ENCODE measurements at places on chromosomes 1 and 21.
A peak's percentile ranks its signal among the peaks of the same experiment; 100 is the strongest.

DNA sequence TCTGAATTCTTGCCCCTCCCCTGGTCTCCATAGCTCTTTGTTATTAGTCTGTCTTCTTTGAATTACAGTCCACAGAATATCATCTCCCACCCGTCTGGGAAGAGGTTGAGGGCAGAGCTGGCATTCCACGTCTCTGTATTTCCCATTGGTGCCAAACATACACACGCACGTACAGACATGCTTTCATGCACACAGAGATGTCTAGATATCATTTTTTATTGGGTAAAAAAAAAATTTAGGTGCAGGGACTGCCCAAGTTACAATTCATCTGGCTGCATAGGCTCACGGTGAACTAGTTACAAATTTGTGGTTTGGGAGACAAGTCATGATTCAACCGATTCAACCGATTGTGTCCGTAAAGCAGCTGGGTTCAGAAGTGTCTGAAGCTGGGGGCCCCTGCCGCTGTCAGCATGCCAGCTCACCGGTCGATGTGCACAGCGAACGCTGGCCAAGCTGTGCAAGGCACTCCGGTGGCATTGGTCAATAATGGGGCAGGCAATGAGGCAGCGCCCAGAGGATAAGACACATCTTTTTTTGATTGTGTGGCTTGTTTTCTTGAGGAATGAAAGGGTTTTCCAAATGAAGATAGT, 73.7 kb downstream of the KCNN3 start:
- no peak for DNase-seq

DNA sequence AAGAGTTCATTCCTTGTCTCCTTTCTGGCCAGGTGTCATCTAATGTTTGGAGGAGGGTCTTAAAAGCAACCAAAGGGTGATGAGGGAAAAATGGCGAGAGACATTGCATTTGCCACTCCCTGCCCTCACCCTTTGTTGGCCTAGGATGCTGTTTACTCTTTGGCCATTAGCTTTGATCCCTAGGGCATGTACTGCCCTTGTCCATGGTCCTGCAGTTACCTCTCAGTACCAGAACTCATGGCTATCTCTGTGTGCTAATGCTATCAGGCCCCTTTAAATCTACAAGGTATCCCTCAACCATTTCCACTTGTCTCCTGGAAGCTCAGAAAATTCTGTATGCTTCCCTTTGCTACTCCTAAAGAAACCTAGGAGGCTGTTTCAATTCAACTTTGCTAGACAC, 424.8 kb upstream of the PLXNA2 start:
- DNase-seq = no peak

DNA sequence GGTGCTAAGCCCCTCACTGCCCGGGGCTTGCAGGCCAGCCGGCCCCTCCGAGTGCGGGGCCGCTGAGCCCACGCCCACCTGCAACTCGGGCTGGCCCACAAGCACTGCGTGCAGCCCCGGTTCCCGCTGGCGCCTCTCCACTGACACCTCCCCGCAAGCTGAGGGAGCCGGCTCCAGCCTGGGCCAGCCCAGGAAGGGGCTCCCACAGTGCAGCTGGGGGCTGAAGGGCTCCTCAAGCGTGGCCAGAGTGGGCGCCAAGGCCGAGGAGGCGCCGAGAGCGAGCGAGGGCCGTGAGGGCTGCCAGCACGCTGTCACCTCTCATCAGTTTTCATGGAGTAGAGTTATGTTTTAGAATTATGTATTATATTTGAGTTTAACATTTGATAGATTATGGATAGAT, 176.5 kb upstream of the FAM78B start:
- no peak for DNase-seq

DNA sequence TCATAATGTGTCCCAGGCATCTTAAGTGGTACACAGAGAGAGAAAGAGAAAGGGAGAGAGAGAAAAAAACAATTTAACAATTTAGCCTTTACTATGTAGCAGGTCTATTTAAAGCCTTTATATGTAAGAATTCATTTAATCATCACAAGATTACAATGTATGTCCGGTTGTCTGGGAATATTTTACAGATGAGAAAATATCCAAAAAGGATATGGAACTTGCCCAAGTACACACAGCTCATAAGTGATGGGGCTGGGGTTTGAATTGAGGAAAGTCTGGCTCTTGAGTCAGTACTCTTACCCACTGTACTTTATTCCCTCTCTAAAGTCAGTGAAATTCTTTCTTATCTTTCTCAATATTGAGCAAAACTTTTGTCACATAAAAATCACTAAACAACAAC, 104.6 kb downstream of the LYPLAL1 start:
- no peak for DNase-seq

DNA sequence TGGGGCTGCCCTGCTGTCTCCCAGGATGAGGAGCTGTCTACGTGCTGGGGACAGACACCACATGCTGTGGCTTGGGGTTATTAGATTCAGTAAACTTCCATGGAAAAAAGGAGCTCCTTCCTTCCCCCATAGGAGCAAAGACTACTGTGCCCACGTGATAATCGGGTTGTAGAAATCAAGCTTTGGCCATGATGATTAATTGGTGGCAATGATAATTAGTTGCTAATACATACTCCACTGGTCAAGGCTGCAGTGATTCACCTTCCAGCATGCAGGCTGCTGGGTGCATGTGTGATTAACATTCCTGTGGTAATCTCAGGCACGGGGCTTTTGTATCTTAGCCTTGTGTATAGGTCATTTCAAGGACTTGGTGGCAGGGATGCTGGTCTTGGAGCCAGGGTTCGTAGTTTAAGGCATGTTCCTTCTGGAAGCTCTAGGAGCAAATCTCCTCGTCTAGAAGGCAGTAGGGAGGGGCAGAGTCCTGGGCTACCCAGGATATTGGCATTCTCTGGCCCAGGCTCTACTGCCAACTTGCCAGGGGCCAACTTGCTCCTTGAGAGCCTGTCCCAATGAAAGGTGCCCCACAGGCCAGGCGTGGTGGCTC, 41.4 kb downstream of the TMCO4 start:
- DNase-seq = peak; percentile 90

DNA sequence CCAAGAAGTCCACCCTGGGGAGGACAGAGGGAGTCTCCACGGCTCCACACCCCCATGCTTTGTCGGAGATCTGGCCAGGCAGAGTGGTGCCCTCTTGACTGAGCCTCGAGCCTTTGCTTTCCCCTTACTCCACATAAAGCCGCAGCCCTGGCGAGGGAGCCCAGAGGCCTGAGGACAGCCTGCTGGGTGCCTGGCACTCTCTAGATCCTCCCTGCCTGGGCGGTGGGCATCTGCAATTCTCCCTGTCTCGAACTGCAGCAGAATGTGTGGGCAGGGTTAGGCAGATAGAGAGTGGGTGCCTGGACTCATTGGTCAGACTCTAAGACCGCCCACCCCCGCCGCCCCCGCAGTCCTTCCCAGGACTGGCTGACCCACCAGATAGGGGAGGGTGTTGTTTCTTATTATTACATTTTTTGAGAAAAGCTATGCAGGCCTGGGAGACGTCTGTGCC, 13.9 kb downstream of the EPHX1 start:
- DNase-seq = no peak

DNA sequence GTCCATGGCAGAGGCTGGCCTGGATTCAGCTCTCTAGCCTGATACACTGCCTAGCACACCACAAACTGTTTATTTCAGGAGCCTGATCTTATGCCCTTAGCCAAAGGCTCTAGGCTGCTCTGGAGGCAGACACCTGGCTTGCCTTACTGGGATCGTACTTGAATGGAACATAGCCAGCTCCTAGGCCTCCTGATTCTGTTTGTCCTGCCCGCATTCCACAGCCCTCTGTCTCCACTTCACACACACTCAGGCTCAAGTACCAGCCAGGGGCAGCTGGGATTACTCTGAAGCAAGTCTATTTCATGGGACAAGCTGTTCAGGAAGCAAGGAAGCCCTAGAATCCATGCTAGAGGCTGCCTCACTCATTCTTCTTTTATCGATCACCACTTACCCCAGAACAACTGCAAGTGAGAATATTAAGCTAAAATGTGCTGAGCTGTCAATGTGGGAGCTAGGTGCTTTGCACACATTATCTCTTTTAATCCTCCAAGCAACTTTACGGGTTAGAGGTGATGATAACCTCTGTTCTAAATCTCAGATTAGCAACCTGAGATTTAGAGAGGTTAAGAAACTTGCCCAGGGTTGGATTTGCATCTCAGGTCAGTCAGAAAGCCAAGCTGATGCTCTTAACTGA, 31.1 kb upstream of the CYP4B1 start:
- DNase-seq = no peak

GRCh38 chr1:12166834-12167492, at the start of gene TNFRSF1B:
Gene TNFRSF1B (plus strand): TSS chr1:12166991. CDS start chr1:12167092, 101 bp downstream.
- DNase-seq = peak; percentile 80

- no peak for DNase-seq
Observed at GRCh38 chr1:41367288-41367642, 6.0 kb downstream of the FOXO6 start.

DNA sequence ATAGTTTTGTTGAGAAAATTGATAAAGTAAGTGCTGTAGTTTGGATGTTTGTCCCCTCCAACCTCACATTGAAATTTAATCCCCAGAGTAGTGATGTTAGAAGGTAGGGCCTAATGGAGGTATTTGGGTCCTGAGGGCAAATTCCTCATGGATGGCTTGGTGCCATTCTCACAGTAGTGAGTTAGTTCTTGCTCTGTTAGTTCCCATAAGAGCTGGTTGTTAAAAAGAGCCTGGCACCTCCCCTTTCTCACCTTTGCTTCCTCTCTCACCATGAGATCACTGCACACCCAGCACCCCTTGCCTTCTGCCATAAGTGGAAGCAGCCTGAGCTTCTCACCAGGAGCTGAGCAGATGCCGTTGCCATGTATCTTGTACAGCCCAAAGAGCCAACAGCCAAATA, 354.8 kb upstream of the NFIA start:
- DNase-seq = no peak

- no peak for DNase-seq
Observed at GRCh38 chr1:39061951-39062350, 35.8 kb downstream of the NDUFS5 start.

GRCh38 chr1:53393325-53393792, 65.5 kb upstream of the LRP8 start:
- DNase-seq = peak; percentile 87

DNA sequence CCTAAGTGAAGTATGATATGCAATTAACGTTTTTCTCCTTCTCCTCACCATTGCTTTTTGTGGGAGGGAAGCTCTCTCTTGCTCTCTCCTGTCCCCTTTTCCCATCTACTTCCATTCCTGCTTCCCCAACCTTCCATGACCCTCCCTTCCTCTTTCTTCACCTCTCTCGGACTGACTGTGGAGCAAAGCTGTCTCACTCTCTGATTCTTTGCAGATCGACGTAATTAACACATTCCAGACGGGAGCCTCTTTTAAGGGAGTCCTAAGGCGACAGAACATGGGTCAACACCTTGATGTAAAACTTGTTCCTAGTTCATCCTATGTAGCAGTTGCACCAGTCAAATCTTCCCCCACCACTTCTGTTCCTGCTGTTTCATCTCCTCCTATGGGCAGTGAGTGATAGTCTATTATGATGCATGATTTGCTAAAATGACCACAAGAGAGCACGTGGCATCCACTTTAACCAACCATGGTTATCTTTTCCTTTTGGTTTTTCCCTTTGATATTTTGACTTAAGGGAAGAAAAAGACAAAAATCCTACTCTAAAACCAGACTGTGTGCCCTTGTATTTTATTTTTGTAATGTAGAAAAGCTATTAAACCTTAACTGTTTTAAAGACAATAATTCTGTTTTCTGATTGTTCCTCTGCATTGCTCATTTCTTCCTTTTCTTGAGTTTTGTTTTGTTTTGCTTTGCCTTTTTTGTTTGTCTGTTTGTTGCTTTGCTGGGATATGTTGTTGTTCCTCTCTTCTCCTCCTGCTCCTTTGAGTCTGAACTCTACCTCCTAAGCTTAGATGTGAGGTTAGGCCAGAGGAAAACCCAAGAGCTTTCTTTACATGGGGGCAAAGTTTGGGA, 31.7 kb upstream of the LAX1 start:
- DNase-seq = no peak

DNA sequence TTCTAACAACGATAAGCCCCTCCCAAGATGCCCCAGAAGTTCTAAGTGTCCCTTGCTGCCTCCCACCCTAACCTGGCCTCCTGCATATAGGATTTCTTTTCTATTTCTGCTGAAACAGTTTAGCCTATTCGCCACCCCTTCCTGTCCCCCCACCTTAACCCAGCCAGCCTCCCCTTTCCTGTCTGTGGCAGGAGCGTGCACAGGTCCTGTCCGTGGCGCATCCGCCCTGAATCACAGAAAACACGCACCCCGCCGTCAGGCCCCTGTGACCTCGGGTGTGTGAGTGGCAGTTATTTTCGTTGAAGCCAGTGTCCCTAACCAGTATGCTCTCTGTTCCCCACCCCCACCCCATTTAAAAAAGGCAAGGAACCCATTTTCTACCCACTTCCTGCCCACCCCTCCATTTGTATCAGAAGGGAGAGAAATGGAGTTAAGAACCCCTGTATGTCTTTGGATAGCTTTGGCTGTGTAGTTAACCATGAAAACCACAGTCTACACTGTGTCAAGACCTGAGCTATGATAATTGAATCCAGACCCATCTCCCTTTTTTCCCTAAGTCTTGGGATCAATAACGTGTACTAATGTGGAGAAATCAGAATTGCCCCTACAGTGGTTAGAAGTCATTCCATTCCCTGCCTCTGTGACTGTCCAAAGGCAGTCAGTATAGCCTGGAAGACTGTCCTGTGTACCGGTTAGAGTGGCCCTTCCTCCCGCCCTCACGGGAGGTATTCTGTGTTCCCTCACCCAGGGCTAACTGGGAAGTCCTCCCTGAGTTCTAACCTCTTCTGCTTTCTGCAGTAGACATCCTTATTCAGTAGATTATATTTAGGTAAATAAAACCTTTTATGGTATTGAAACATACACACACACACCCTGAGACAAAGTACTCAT, 1.8 kb downstream of the PLEKHO1 start:
- DNase-seq = no peak

- DNase-seq = no peak
Observed at GRCh38 chr1:224582041-224582440, 34.1 kb upstream of the CNIH3 start.

DNA sequence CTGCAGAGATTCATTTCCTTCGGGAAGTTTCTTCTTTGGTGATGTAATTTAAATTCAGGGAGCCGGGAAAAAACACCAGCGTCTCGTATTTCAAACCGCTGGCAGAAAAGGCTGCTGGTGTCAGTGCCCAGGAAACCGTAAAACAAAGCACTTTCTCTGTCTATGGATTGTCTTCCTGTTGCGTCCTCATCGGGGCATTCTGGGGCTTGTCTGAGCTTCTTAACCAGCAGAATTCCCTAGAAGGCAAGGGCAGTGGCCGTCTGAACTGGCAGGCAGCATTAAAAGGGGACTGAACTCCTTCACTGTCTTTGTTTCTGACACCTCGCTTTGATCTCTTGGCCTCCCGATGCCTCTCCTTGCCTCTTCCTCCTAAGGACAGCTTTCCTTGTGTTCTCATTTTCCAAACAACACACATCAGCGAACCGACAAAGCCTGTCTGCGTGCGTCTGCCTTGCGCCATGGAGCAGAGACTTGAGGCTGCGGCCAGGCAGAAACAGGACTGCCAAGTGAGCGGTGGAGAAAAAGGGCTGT, 391.6 kb upstream of the VAMP3 start:
- no peak for DNase-seq

Measured in hepatic stellate cell (primary cell).